ENCODE measurements at places on chromosomes 1 and 21. TPM values are rescaled to one million over a fixed set of nuclear protein-coding genes. Genes with fewer than 3 reads are reported as not detected.

The MYCL gene
- 6.3 TPM for total RNA-seq

The KCNK2 gene
- total RNA-seq = 4.1 TPM

- H3K27me3 ChIP-seq = no peaks in the 10 kb centered on the region
- DNase-seq = no peak
- peak overlapping the region; percentile 20 for H3K4me3 ChIP-seq
- peak overlapping the region; percentile 98 for H3K27ac ChIP-seq
These were observed 615 bp upstream of the MRPS15 start for GRCh38 chr1:36464605-36465393.

The TSSK3 gene
- total RNA-seq = 1.4 TPM

The OR14C36 gene
- total RNA-seq = not detected

Data from hepatocyte (in vitro differentiated cells).